ENCODE measurements at places on chromosomes 6 and 20. TPM values are rescaled to one million over a fixed set of nuclear protein-coding genes. Genes with fewer than 3 reads are reported as not detected.

Gene ANGPT4
- not detected for total RNA-seq

Gene TSBP1
- total RNA-seq, result not detected

Gene TMEM244
- not detected for total RNA-seq

Gene GNAS-AS1
- under 0.01 TPM for total RNA-seq

Gene PRSS16
- not detected for total RNA-seq

Gene C6orf118
- total RNA-seq, result not detected

Gene F13A1
- total RNA-seq, result 5.9 TPM

Gene SRPK1
- 30.7 TPM for total RNA-seq

Gene SERPINB6
- total RNA-seq, result 113 TPM

Gene PPP1R3G
- total RNA-seq, result under 0.01 TPM

Gene TCP11
- 2.2 TPM for total RNA-seq
